SHP77 treated with DMSO at 0.1 percent for 48 hours (cell line): ENCODE measurements at places on chromosomes 3 and 15.
A peak's percentile ranks its signal among the peaks of the same experiment; 100 is the strongest.

DNA sequence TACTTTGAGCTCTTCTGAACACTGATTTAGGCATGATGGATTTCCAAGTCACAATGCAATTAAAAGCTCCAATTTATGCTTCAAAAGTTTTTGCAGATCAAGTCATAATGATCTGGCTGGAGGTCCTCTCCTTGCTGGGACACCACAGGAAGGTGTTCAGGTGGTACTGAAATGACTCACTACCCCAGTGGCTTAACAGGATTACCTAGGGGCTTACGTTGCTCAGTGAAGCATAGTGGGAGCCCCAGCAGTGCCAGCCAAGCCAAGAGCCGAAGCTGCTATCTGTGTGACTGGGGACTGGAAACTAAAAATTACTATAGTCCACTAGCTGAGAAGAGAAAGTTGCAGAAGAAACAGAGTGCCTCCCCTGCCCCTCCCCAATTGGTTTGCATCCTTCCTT lies 110.1 kb upstream of the LPP start:
- DNase-seq: no peak

DNA sequence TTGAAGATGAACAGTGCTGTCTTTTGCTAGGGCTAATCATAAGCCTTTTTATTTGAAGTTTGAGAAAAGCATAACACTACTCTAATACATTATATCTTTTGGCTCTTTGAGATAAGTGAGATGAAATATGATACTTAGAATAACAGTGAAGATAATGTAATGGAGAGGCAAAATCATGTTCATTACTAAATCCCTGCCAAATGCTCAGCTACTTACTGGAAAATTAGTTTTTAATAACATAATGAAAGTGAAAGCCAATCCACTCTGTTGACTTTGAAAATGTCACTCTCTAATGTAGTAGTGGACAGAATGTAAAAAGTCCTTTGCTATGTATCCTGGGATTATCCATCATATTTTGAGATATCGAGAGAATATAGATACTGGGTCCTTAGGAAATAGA lies 35.9 kb upstream of the MYH15 start:
- DNase-seq: no peak

GRCh38 chr3:57896031-57896430 lies 112.2 kb upstream of the FLNB start:
- no peak for DNase-seq

DNA sequence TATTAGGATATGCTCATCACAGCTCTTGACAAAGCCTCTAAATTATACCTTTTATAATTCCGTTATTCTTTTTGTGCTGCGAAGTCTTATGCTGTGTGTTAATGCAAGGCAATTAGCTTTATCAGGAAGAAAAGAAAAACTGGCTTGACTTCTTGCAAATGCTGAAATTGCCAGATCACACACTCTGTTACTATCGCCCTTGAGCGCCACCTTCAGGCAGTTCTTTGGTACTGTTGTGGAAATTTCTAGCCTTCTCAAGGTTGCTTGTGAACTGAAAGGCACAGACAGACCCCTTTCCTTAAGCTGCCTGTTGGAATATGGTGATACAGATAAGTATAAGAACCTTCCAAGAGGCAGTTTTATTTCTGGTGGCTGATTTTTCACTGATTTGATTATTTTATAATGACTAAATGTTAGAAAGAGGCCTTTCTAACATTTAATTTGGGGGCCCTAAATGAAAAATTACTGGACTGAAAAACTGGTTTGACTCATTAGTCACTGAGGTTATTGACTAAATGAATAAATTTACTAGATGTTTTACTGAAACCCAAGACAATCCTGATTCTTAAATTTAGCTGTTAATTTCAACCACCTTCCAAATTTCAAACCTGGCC lies 126.2 kb upstream of the RASGRP1 start:
- DNase-seq: peak; percentile 4

DNA sequence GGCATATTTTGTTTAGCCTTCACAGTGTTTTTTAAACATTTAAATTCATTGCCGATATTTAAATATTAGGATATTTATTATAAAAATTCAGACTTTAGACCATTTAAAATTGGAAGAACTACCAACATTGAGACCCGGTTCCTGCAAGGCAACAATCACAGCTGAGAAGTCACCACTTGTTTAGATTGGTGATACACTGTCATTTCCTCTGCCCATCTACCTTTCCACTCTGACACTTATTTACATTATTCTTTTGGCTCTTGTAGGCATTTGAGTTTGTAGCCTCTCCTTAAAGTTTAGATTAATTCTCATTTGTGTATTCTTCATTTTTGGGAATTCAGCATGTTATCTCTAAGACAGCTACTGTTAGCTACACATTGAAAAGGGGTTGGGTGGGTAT lies 10.3 kb upstream of the IL20RB start:
- no peak for DNase-seq

DNA sequence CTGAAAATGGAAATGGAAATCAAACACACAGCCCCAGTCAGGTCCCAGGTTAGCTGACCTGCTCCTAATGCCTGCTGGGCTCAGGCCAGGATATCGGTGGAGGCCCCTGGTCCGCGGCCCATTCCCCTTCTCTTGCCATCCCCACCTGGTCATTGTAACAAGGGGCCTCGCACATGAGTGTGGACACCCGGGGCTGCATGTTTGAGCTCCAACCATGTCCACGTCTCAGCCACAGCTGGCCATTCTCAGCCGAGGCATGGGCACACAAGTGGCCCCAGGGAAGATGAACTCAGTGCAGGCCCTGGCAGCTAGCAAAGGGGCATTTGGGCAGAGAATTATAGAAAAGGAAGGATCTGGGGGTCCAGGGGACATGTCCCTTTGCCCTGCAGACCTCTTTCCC lies 41.7 kb downstream of the FAM174B start:
- DNase-seq: no peak

GRCh38 chr15:73366766-73367623 lies 1.8 kb downstream of the HCN4 start:
- DNase-seq: no peak

DNA sequence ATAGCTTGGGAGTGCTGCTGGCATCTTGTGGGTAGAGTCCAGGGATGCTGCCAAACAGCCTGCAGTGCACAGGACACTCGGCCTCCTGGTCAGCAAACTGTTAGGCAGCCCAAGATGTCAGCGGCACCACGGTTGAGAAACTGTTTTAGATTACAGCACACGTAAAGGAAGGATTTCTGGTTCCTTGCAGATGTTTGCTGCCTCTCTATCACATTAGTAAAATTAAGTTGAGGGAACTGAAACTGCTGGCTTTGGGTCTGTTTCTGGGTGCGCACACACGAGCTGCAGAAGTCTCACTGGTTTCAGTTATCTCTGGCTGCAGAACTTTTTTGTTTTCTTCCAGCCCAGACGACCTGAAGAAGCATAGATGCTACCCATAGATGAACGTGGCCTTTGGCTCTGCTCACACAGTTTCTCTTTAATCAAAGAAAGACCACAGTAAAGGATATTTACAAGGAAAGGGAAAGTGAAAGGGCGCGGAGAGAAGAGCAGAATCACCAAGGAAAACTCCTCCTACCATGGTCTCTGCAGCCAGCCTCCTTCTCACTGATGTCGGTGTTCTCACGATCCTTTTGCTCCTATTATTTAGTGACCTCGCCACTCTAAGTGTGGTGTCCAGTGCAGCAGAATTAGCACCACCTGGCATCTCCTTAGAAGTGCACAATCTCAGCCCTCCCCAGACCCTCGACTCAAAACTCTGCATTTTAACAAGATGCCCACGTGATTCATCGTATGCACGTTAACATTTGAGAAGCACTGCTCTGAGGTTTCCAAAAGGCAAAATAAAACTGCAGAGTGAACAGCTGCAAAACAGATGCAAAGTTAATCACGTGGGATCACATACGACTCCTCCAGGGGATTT lies 50.6 kb upstream of the AKAP13 start:
- no peak for DNase-seq

DNA sequence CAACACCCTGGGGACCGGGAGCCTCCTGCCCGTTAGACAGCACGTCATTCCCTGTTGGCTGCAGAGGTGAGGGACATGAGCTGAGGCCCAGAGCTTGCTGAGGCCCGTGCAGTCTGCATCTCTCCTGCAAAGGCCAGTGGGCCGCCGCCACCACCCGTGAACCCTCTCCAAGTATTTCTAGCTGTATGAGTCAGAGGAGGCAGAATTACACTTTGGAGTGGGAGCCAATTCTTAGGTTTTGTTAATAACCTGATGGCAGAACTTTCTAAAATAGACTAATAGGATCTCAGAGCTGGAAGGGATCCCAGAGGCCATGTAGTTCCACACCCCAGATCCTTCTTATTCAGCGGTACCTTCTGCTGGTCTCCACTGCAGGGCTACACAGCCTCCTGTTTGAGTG lies 335.2 kb upstream of the CTDSPL start:
- DNase-seq: no peak

DNA sequence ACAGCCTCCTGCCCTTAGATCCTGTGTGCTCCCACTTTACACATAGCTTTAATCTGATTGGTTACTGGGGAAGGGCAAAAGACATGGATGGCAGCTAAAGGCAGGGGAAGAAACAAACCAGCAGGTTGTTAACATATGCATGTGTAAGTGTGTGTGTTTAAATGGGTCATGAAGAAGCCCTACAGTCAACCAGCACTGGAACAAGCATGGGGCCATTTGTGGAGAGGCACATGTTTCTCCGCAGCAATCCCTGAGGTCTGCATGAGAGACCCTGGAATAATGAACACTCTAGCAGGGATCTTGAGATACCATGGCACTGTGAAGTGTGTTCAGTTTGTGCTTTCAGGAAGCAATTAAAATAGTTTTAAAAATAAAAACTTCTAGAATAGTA lies 6.0 kb downstream of the KLF13 start:
- DNase-seq: no peak

DNA sequence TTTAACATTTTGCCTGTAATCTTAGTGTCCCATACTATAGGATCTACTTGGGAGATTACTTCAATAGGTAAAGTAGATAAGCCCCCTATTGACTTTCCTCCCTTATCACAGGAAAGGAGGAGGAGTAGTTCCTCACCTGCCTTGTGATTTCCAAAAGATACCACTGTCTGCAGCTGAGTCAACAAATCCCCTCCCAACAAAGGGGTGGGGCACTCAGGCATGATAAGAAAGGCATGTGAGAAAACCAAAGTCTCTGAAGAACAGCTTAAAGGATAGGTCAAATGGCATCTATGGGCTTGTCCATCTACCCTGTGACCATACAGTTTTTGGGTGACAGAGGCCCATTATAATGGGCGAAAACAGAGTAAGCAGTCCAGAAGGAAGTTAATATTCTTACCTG lies 71.3 kb upstream of the WNT7A start:
- DNase-seq: no peak

GRCh38 chr3:142563496-142563997 lies 15.0 kb downstream of the ATR start:
- no peak for DNase-seq

DNA sequence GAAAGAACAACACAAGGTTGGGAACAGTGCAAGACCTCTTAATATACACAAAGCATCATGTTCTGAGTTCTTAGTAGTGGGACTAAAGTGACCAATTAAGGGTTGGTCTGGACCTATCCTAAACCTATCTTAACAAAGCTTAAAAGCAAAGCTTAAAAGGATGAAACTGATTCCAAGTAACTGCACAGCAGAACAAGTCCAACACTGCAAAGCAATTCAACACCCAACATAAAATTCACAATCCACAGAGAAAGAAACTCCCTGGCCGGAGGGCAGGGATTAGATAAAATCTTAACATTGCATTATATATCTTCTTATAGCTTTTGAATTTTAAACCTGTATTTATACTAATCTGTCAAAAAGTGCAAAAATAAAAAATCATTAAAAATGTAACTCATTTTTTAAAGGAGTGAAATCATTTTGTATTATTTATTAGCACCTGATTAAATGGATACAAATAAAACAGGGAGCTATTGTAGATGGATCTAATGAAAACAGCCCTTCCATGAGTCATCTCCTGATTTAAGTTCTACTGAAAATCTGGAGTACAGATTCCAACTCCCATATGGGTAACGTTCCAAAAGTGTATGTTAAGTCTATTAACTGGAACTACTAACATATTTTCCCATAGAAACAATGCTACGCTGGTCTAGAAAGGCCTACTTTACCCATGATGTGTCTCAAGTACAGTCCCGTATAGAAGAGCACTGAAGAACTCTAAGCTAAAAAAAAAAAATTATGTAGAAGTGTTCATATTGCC lies 34.9 kb downstream of the PIK3R4 start:
- DNase-seq: no peak

GRCh38 chr15:41919201-41919820 lies 25.5 kb upstream of the SPTBN5 start:
- peak; percentile 17 for DNase-seq

- DNase-seq: no peak
Measured at GRCh38 chr3:132418916-132419315, 1.6 kb downstream of the DNAJC13 start.

DNA sequence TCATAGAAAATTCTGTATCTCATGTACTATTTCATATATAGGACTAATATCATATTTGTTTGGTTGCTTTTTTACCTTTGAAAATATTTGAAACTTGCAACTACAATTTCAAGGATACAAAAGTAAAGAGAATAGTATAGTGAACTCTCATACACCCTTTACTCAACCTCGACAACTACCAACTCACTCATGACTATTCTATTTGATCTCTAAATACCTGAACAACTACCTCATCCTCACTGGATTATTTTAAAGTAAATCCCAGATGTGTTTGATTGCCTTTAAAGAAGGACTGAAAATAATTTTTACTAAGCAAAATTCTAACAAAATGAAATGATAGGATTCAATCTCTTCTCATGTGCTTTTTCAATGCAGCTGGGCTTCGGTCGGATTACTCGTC lies 12.1 kb downstream of the TMPRSS7 start:
- no peak for DNase-seq

GRCh38 chr3:181363231-181363630 lies 348.5 kb upstream of the SOX2 start:
- DNase-seq: no peak

DNA sequence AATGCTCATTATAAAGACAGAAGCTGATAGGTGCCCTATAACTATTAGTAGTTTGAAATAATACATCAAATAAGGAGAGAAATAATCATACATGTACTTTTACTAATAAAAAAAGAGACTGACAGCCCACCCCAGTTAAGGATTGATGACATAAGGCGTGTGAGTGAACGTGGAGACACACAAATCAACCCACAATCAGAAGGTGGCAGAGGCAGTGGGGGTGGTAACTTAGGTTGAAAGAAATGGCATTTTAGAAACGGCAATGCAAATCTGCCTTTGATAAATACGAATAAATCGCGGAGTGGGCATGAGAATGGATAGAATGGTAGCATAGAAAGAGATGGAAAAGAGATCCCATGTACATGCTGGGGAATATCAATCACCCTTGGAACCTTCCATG lies 256.2 kb upstream of the ATP10A start:
- no peak for DNase-seq
